ENCODE measurements at places on chromosomes 12 and 14.

DNA sequence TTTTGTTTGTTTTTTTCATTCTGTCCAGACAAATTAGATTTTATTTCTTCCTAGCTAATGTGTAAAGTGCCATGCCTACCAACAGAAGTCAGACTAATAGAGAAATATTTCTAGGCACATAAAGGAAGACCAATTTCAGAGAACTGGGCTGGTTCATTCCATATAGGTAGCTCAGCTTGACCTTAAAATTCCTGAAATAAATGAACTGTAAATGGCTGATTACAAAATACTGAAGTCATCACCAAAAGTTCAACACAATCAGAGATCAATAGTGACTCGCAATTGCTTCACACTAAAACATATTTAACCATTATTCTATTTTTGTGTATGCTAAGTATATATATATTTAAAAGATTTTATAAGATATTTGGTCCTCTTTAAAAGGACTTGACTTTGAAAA lies 34.2 kb downstream of the PTPRB start:
- DNase-seq = no peak

- DNase-seq = no peak
Measured at GRCh38 chr14:66069830-66070541, 416.2 kb upstream of the CCDC196 start.

- no peak for DNase-seq
Measured at GRCh38 chr14:51981218-51981854, 8.0 kb upstream of the RTRAF start.

DNA sequence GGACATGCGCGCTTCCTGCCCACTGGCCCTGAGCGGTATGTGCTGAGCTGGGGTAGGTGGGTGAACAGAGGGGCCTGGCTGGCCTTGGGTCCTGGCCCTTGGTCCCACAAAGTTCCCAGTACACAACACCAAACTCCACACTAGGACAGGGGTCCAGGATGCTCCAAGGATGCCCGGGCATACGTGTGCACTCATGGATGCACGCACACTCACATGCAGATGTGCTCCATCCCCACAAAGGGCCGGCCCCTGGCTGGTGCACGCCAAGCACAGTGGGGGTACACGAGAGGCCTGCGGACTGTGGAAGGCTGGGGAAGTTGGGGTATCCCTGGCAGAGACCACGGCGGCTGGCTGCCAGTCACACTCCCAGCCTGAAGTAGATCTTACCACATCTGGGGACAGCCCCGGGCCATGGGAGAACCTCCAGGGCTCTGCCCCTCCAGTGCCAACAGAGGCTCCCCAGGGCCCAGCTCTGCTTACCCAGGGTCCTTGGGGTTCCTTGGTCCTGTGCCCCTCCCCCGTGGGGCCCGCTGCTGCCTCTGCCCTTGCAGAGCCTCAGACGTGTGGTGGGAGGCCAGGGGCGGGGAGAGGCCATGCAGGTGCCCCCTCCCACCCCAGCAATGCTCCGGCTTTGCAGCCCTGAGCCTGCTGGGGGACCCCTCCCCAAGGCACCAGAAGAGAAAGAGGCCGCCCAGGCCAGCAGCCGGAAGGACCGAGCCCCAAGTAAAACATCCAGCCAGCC lies 24.0 kb upstream of the NUDT14 start:
- DNase-seq = no peak

DNA sequence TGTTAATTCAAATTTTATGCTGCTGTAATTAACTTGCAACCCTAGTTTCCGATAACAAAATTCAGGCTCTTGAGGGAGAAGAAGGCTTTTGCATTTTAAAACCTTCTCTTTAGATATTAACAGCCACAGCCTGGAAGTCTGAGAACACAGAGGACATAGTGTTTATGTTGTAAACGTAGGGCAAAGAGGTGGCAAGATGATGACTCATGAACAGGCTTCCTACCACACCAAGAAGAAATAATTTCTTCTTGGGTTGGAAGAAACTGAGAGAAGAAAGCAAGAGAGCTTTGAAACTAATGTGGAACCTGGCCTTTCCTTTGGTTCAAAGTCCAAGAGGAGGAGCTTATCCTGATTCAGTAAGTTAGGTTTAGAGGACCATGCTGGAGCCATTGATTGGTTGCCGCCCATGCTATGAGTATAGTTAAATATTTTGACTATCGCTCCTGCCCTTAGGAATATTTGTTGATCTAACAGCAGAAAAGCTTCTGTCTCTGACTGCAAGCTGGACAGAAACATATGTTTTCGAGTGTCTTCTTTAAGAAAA lies 31.8 kb downstream of the CCDC198 start:
- DNase-seq = peak; percentile 6

DNA sequence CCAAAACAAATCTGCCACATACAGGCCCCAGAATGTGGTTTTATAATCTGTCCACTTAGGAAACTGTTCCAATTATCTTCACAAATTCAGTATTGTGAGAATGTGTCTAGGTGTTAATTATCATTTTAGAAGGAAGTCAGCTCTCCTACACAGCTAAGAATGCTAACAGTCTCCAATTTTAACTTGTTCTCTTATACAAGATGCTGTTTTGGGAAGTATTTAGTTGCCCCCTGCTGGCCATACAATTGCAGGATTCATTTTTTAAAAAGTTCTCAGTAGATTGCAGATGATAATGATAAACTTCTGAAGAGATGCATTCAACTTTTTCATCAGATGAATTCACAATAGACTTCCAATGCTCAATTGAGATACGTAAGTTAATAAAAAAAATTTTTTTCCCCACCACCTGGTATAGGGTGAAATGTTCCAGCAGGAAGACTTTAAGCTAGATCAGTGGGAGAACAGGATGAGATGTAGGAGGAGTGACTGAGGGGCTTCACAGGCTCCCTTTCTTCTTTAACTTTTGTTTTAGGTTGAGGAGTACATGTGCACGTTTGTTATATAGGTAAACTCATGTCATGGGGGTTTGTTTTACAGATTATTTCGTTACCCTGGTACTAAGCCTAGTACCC lies 27.3 kb upstream of the OSBPL8 start:
- DNase-seq = peak; percentile 6

DNA sequence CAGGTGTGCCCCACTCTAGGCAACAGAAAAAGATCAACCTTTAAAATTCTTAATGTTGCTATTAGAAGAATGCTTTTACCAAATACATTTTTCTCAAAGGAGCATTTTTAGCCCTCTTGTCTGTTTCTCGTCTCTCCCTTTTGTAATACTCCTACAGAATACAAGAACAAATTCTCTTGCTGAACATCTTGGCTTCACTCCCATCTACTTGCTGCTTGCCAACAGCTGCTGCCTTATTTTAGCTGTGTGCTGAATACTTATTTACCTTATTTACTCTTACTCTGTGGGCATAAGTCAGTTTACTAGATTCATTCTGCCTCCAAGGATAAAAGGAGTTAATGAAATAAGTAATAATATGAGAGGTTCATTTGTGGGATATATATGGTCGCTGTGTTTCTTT lies 70.8 kb downstream of the POLR3B start:
- DNase-seq = no peak

DNA sequence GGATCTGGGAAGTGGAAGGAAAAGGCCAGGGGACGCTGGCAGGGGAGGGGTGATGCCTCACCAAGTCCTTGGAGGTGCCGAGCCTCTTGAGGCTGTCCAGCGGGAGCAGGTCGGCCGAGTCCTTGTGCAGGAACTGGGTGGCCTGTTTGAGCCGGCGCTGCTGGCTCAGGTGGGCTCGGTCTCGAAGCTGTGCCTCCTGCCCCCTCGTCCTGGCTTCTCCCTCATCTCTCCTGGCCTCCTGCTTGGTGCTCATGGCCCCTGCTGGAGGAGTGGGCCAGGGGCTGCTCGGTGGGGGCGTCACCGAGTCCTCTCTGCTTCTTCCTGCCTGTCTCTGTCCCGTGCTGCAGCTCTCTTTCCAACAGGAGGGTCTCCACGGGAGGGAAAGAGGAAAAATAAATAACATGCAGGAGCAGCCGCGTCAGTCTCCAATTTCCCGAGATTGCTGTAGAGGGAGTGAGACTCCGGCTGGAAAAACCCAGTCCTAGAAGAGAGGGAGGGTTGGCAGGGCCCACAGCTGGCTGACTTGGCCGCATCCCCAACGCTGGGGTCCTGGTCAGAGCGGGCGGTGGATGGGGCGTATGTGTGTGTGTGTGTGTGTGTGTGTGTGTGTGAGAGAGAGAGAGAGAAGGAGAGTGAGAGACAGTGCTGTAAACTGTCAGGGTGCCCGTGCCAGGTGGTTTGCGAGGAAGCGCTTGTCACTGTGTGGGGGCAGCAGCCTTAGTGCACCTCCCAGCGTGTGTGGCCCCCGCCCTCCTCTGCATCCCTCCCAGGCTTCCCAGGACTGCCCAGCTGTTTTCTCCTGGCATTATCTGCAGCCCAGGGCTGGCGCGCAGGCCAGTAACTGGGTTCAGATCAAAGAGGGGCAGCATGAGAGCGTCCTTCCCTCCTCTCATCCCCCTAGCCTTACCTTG lies at the start of gene NRIP2:
NRIP2 (minus strand) TSS at position 455 of the 911 bp plus-strand sequence; CDS start at position 403, 52 bp downstream.
- no peak for DNase-seq

- DNase-seq = no peak
Measured at GRCh38 chr14:29039171-29039570, 272.6 kb downstream of the FOXG1 start.

- DNase-seq = no peak
Measured at GRCh38 chr12:113900716-113901115, 65.4 kb downstream of the RBM19 start.

DNA sequence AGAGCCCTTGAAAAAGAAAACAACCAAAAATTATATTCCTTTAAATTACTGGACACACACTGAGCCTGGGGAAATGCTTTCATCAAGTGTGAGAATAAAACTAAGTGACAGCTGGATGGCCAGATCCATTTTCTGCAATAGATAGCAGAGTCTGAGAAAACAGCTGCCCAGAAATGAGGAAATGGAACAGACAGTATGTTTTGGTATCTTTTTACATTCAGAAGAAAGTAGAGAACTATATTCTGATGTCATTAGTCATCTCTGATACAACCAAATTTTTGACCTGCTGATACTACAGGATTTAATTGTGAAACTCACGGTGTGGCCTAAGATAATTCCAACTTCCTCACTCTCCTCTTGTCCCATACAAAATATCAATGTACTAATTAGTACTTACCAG lies 78.2 kb downstream of the HMGA2 start:
- no peak for DNase-seq

- DNase-seq = no peak
Measured at GRCh38 chr12:31536672-31537071, 54.3 kb downstream of the DENND5B start.

GRCh38 chr14:99659333-99659741 lies 14.4 kb downstream of the HHIPL1 start:
- DNase-seq = no peak

- DNase-seq = no peak
Measured at GRCh38 chr14:30876692-30877091, 2.3 kb downstream of the COCH start.

GRCh38 chr12:51318846-51319599 lies 5.0 kb downstream of the BIN2 start:
- no peak for DNase-seq

GRCh38 chr12:24911271-24911791 lies 37.6 kb downstream of the BCAT1 start:
- DNase-seq = peak; percentile 70

- DNase-seq = no peak
Measured at GRCh38 chr14:43359317-43359716, 1147.8 kb downstream of the FSCB start.

DNA sequence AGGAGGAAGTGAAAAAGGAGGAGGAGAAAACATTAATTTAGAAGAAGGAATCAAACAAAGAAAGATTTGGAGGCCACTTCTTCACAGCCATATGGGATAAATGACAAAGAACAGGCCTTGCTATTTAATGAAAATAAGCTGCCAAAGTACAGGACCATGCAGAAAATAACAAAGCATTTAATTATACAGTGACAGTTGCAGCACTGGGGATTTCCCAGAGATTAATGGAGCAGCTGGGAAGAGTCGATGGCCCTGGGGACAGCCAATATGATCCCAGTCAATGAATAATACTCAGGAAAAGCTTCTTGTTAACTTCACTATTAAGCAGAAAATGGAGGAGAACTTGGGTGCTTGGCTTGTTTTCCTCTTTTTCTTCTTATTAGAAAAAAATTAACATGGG lies 34.6 kb downstream of the RERG start:
- DNase-seq = no peak

DNA sequence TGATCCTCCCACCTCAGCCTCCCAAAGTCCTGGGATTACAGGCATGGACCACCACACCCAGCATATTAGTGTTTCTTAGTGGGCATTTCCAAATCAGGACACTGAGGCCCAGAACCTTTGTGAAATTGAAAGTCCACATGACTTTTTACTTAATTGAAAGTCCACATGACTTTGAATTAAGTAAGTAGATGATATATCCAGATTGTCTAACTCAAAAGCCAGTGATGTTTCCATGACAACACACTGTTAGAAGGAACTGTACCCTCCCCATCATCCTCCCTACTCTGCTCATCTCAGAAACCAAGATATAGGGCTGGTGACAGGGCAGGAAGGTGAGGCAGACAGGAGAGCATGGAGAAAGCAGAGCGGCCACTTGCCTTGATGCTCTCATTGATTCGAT lies 7.2 kb downstream of the MYO1A start:
- no peak for DNase-seq

DNA sequence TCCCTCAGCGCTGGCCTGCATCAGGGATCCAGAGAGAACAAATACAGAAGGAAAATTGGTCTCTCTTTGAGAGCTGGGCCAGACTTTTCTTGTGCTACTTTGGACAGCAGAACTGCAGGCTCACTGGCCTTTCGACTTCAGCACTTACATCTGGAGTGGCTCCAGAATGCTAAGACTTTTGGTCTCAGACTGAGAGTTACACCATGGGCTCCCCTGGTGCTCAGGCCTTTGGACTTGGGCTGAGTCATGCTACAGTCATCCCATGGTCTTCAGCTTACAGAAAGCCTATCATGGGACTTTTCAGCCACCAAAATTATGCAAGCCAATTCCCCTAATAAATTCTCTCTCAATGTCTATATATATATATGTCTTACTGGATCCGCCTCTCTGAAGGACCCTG lies 9.0 kb upstream of the CD163 start:
- DNase-seq = no peak

DNA sequence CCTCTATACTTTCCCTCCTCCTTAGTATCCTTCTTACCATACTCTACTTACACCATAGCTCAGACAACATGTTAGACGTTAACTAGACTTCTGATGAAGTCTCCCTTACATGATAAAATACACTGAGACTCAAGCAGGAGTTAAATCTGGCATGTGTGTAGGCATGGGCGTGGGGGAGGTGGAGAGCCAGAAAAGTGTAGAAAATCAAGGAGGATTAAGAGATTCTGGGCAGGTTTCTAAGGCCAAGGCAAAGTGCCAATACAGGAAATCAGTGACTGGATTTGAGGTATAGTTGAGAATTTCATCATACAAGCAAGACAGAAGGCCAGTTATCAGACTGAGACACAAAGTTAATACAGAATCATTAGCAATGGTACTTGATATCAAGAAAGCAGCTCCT lies 37.4 kb downstream of the EPS8 start:
- no peak for DNase-seq

GRCh38 chr12:106258935-106259334 lies 11.1 kb upstream of the CKAP4 start:
- no peak for DNase-seq
